Lower lobe of right lung (tissue), 2 donors: ENCODE measurements at places on chromosomes 12 and 14.

DNA sequence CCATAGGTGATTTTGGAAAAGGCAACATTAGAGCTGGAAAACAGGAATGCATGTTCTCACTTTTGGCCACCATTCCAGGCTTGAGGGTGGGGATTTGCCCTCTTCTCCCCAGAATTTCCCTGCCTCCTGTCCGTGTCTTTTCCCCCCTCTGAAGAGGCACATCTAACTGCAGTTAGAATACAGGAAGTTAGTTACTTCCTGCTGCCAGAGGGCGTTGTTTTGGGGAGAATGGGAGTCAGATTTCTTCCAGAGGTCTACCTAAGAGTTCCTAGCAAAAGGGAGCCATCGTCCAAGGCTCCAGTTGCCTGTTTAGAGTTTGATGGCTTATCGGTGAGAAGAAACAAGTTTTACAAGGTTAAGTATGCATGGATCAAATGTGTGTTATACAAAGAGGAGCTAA lies 112.8 kb upstream of the IGF1 start:
- H3K4me3 ChIP-seq = no peak overlapping the region
- H3K27me3 ChIP-seq = no peaks in the 10 kb centered on the region
- H3K4me1 ChIP-seq = no peaks in the 10 kb centered on the region
- DNase-seq = no peak
- no peak overlapping the region for H3K27ac ChIP-seq

DNA sequence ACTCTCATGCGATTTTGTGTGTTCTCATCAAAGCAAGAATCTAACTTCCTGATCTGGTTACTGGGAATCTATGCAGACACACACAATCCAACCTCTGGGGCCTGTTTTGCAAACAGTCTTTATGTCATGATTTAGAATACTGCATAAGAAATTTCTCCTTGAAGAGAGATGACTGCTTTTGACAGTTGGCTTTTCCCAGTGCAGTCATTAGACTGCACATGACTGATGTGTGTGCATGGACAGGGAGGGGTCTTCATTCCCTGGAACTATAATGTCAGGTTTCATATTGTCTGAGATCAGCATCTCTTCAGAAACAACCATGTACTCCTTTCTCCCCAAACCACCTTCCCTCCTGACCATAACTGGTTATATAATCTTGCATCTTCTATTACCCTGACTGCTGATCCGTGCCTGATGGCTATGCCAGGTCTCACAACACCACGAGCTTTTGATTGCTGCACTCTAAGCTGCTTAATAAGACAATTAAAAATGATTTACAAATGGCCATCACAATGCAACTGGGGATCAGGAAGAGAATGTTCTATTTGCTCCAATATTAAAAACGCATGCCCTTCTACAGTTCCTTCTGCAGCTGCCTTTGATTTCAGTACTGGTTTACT lies 995.4 kb downstream of the NRXN3 start:
- H3K4me3 ChIP-seq = no peak overlapping the region
- H3K27ac ChIP-seq = no peak overlapping the region

DNA sequence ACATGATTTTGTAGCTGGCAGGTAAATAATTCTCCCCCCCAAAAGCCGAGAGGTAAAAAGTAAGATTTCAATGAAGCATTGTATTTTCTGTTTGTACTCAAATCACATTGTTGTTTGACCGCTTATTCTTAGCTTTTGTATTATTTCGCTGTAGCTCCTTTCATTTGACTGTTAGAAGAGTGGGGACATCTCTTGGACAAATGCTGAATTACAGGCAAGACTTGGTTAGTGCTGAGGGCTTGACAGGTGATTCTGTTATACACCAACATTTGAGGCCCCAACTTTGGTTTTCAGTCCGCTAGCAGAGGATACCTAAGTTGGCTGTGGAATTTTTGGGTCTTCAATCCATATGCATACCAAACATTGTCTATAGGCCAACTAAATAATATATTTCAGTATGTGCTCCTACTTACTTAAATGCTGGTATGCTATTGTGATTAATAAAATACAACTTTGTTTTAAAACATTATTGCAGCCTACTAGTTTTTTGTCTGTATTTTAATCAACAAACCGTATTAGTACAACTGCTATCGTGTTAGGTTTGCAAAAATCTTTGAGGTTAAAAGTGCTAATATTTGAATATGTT lies 102.2 kb downstream of the ERC1 start:
- no peaks in the 10 kb centered on the region for H3K27me3 ChIP-seq
- H3K4me1 ChIP-seq = peaks cover 8% of the 10 kb centered on the region
- H3K36me3 ChIP-seq = no peaks in the 10 kb centered on the region
- H3K4me3 ChIP-seq = no peak overlapping the region

DNA sequence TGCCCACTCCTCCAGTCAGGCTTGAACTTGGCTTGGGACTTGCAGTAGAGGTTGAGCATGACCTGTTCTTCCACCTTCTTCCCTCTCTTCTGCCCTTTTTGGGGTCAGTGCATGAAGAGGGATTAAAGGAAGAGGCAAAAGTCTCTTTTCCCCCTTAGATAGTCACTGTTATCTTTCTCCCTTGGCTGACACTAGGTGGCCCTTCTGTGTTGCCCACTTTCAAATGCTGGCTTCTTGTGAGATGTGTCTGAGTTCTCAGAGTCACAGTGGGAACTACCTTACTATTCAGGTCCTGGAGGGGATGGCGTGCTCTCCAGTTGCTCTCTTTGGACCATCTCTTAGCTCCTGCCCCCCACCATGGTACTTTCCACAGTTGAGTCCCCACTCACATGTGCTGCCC lies 73.6 kb downstream of the GPR65 start:
- H3K27me3 ChIP-seq = no peaks in the 10 kb centered on the region
- H3K36me3 ChIP-seq = no peaks in the 10 kb centered on the region
- no peak for DNase-seq
- H3K4me1 ChIP-seq = no peaks in the 10 kb centered on the region
- no peak overlapping the region for H3K4me3 ChIP-seq

DNA sequence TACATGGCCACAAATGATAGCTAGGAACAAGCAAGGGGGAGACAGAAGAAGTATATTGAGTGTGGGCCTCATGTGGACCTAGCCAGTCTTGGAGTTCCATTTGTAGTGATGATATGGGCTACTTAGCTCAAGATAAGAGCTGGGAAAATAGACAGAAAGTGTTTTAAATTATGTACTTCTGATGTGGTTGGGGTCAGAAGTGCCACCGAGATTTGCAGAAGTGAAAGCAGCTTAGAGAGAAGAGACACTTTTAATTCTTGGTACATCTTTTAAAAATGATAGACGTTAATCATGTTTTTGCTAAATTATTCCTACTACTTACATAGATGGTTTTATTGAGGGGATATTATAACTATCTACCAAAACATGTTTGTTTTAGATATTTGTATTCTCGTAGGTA lies 198.3 kb upstream of the PDZRN4 start:
- no peaks in the 10 kb centered on the region for H3K36me3 ChIP-seq
- no peaks in the 10 kb centered on the region for H3K27me3 ChIP-seq
- no peaks in the 10 kb centered on the region for H3K4me1 ChIP-seq
- no peak overlapping the region for H3K27ac ChIP-seq
- no peak for DNase-seq
- H3K4me3 ChIP-seq = no peak overlapping the region

DNA sequence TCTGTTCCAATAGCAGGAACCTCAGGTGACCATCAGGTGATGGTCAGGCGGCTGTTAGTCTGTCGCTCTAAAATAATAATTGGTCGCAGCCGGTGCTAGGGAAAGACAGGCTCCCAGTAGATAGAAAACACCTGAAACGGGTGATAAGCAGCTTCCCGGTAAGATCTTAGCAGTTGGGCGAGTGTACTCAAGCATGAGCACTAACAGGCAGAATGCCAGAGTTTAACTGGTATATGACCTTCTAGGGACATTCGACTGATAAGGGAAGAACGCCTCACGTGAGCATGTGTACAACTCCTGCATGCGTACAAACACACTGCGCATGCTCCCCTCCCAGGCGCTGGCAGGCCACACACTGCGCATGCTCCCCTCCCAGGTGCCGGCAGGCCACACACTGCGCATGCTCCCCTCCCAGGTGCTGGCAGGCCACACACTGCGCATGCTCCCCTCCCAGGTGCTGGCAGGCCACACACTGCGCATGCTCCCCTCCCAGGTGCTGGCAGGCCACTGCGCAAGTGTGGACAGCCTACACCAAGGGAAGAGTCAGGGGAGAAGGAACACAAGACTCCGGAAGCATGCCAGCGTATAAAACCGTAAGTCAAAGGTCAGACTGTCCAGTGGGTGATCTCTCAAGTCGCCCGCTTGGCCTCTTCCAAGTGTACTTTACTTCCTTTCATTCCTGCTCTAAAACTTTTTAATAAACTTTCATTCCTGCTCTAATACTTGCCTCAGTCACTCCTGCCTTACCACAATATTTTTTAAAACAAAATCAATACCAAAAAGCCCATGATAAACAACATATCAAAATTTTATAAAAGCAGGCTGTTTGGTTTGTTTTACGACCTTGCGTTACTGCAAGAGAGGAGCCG lies 24.5 kb downstream of the GPRC5D start:
- no peaks in the 10 kb centered on the region for H3K36me3 ChIP-seq
- peak overlapping the region; percentile 56 for H3K4me3 ChIP-seq
- H3K27me3 ChIP-seq = no peaks in the 10 kb centered on the region
- peak overlapping the region; percentile 41 for H3K27ac ChIP-seq
- peaks cover 4% of the 10 kb centered on the region for H3K4me1 ChIP-seq
- DNase-seq = peak; percentile 86

DNA sequence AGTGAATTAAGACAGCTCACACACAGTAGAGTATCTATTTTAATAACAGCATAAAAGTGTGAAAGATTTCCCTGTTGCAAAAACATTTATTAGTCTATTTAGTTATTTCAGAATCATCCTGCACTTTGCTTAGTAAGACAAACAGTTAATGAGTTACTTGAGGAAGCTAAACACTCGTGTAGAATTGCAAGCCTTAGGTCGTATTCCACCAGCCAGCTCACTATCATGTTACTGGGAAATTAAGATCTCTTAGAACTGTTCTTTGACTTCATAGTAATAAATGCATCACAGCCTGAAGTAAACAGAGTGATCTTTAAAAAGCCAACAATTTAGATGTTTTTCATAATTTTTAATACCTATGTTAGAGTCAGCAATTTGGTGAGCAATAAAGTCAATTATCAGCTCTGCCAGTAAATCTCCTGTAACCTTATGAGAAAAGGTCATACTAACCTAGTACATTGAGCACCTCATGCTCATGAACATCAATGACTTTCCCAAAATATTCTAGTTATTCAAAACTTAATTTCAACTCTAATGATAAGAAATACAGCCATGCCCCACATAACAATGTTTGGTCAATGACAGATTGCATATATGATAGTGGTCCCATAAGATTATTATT lies 26.7 kb upstream of the ETNK1 start:
- no peak overlapping the region for H3K27ac ChIP-seq
- no peaks in the 10 kb centered on the region for H3K36me3 ChIP-seq
- no peaks in the 10 kb centered on the region for H3K4me1 ChIP-seq
- no peak overlapping the region for H3K4me3 ChIP-seq

GRCh38 chr12:1912580-1913376 lies 5.7 kb downstream of the CACNA2D4 start:
- no peak overlapping the region for H3K27ac ChIP-seq
- no peaks in the 10 kb centered on the region for H3K36me3 ChIP-seq
- no peaks in the 10 kb centered on the region for H3K27me3 ChIP-seq
- H3K4me1 ChIP-seq = peaks cover 9% of the 10 kb centered on the region
